Right ventricle myocardium superior (tissue), 1 donor: ENCODE measurements at places on chromosomes 2 and 18.

DNA sequence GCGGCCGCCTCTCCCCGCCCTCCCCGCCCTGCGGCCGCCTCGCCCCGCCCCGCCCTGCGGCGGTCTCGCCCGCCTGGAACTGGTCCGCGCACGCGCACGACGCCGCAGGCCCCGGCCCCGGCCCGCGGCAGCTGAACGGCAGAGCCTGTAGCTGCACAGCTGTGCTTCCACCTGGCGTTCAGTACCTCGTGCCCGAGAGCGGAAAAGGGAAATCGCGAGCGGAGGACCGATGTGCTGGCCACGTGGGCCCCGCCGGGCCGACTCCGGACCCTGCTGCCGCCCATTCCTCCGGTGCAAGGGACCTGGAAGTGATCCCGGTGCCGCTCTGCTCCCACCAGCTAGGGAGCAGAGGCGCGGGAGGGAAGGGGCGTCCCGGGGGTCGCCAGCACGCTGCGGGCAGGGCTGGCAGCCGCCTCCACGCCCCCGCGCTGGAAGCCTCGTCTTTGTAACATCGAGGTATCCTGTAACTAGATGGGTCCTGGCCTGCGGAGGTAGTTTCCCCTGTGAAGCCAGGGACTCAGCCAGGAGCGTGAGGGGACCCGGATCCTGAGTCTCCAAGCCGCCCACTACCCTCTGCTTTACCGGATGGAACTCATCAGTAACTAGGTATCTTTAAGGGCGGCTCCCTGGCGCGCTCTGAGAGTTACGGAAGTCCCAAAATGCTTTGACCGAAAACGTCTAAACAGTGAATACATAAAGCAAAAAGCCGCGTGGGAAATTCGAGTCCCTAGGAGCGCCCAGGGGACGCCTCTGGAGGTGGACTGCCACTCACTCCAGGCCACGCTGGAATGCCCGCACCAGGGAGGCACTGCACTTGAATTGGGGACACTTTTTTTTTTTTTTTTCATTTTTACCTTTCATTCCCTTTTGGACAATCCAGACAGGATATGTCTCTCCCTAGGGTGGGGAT is 704 bp upstream of the ODC1 start:
- DNase-seq: peak; percentile 94

DNA sequence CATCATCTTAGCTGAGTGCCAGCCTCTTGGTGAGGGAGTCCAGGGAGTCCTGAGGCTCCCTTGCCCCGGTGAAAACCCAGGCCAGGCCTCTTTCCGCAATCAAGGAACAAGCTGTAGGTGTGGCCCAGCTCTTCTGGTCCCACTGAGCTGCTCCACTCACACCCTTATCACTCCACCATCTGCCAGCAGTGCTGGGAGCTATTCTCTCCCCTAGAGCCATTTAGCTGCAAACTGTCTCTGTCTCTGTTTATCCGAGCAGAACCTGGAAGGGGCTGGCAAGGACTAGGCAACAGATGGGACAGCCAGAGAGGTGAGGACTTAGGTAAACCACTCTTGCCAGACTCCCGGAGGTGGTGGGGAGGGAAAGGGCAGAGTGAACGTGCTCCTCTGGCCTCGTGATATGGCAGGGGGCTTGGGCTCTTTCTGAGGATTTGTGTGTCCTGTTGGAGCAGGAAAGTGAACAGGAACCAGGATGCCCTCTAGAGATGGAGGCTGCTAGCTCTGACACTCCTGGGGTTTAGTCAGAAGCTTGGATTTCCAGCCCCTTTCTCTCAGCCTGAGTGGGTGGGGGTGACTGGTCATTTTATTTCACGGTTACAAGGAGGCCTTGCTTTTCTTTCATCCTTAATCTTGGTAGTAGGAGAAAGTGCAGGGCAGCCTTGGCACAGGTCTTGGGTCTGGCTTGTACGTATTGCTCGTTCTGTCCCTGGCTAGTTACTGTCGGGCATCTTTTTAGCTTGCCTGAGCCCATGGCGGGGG is 19.6 kb downstream of the B3GNT2 start:
- no peak for DNase-seq

- peak; percentile 72 for DNase-seq
Observed at GRCh38 chr18:2656237-2656980, 883 bp downstream of the SMCHD1 start.

- no peak for DNase-seq
Observed at GRCh38 chr2:17059458-17059857, 393.8 kb upstream of the CYRIA start.

DNA sequence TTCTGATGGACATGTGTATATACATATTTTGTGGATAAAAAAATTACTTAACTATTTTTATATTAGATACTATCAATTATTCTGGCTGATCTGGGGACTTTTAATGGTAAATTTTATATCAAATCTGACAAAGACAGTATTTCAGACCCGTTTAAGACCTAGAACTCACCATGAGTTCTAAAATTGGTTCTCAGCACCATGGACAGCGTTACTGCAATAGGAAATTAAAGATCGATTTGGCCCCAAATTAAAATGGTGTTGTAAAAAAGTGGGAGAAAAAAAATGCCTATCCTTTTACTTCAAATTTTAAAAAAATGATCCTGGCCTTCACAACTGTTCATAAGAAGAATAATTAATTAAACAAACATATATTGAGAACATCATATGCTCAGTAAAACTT is 919 bp upstream of the SCN2A start:
- no peak for DNase-seq

DNA sequence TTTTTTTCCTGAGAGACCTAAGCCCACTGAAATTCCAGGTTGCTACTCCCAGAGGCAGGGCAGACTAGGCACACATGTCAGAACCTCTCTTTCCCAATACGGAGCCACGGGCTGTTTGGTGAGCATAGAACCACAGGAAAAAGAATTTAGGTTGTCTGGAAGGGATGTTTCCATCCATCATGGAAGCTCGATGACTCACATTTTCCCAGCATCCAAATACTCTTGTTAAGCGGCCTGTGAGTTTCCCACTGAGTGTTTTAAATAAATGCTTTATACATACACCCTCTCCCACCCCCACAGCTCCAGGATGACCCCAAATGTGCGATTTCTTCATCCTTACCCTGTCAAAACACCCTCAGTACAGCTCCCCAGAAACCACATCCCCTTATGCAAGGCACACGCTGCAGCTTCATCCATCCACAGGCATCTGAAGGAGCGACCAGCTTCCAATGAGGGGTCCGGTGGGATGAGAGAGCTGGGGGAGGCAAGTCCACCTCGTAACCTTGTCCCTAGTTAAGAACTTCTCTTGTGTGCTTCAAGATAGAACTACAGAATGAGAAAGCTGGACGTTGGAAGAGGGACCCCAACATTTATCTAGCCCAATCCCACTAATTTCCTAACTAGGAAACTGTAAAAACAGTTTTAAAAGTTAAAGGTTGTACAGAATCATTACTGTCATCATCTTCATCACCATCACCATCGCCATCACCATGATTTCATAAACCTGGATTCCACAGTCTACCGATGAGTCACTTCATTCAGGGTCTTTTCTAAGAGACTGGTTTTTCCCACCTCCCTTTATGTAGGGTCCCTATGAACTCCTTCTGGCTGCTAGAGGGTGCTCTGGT is 63.5 kb upstream of the FZD7 start:
- no peak for DNase-seq

- DNase-seq: no peak
Observed at GRCh38 chr2:55883829-55884228, 39.8 kb downstream of the EFEMP1 start.

- DNase-seq: no peak
Observed at GRCh38 chr18:43012951-43013350, 102.5 kb downstream of the RIT2 start.

DNA sequence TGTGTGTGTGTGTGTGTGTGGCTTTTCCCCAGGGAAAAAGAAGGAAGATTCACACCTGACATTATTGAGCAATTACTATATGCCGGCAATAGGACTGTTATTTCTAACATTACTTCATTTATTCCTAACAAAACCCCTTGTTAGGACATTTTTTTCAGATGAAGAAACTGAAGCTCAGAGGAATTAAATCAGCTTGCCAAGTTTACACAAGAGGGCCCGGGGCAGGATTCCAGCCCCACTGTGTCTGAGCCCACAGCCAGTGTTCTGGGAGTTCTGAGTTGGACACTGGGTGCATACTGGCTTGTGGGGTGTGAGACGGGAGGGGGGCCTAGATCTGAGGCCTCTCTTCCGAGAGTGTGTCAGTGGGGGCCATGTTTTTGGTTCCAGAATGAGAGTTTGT is 9.9 kb downstream of the TOGARAM2 start:
- peak; percentile 73 for DNase-seq

DNA sequence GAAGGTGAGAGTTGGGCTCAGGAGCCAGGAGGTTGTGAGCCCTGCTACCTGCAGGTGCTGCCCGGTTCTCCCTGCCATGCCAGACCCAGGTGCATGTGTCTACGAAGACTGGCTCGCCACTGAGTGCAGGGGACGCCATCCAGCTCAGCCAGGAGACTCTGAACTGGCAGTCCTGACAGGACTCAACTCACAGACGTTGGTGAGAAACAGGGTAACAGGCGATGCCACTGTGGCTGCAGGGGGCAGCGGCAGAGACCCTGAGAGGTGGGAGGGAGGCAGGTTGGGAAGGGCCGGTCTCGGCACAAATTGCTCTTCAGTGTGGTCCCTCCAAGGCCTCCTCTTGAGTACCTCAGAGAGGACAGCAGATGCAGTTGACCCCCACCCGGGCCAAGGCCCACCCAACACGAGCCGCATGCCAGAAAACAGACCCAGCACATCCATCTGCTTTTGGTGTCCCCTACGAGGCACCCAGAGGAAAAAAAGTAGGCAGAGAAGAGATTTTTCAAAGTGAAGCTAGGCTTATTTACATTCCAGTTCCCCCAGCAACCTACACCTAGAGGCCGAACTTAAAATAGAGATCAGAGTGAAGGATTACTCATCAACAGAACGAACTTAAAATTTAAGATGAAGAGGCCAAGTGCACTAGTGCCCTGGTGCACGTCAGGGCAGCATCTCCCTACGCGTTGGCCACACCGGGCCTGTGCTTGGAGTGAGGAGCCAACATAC is 184.8 kb downstream of the SEPTIN10 start:
- no peak for DNase-seq

GRCh38 chr2:241033994-241034393 is 35.6 kb downstream of the SNED1 start:
- no peak for DNase-seq

DNA sequence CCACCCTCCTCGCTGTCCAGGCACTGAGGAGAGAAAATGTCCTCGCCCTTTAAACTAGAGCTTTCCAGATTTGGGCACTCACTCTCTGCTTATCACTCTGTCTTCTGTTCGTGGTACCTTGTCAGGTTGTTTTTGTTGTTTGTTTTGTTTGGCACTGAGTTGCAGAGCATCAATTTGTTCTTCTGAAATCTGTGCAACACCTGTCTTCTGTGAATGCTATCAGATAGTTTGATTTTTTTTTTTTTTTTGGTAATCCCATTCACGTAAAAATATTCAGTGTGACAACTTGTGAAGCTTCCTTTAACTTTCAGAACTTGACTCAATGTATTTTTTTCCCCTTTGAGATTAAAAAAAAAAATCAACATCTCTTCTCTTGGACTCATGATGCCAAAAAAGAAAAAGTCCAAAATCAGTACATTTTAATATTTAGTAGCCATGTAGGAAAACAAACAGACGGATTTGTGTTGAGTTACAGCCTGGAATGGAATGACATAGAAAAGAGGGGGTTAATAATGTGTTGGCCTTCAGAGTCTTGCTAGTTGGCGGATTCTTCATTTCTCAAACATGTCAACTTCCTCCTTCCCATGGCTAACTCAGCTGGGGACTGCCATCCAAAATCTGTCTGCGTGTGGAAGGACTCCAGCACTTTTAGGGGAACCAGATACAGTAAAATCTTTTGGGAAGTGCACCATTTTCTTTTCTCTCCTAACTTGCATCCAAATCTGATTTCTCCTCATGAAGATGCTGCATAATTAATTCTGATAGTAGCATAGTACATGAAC is 1.6 kb downstream of the TMEM178A start:
- DNase-seq: no peak

DNA sequence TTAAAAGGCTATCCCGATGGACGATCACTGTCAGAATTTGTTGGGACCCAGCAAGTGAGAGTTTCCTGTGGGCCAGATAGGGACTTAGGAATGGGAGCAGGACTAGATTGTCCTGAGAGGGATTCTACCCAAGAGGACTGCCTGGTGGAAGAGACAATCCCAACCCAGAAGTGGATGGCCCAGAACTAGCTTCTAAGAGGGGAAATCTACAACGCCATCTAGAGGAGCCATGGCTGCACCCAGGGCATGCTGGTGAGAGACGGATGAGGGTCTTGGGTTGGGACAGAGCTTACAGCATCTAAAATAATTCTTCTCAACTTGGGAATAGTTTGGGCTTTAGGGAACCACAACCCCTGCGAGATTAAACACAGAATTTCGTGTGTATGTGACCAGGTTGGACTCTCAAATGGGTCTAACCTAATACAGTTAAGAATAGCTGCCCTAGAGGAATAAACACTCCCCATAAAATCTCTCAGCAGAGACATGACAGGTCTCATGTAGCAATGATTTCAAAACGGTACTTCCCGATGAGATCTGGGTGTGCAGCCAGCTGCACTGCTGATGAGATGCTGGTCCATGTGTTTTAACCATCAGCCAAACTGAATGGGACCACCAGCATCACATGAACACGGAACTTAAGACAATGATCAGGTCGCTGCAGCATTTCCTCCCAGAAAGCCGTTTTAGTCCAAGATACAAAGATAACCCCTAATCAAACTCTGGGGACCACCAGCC is 50.8 kb downstream of the CCBE1 start:
- no peak for DNase-seq

DNA sequence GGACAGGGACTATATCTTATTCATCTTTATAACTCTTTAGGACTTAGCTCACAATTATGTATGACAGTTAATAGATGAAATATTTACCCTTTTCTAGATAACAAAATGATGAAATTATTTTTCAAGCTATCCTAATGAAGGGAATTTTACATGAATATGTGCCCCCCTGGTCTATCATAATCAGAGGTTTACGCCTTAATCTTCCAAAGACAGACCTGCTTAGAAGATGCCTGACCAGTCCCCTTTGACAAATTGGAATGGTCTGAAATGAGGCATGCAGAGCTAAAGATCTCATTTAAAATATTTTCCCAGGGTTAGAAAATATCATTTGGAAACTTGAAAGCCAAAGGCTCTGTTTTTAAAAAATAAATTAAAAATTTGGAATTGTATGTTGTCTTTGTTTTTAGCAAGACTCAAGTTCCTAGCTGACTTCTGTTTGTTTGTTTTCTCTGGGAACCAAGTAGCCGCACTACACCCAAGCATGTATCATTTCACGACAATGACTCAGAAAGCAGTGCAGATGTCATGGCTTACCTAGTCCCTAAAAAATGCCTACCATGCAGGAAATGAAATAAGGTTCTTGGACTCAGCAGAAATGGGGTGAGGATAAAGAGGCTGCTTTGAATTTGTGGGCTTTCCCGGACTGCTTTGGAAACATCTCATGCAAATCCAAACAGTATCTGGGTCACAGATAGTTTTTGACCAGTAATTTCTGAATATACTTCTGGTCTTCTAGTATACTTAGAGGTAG is 162.1 kb downstream of the ZEB2 start:
- DNase-seq: no peak

DNA sequence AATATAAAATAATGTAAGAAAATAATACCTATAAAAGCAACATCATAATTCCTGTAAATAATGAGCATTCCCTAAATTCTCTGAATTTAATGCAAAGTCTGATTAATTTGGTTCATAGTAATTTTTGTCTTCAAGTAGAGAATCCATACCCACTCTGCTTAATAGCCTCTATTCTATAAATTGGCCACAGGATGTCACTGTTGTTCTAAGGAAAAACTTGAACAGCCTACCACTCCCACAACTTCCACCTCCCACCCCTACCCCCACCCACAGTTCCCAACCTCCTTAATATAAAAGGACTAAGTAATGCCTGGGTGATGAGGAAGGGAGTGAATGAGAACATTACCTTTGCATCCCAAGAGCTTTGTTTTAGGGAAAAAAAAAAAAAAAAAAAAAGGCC is 27.2 kb upstream of the BBS5 start:
- DNase-seq: no peak
